ENCODE measurements at places on chromosomes 1 and 21.

DNA sequence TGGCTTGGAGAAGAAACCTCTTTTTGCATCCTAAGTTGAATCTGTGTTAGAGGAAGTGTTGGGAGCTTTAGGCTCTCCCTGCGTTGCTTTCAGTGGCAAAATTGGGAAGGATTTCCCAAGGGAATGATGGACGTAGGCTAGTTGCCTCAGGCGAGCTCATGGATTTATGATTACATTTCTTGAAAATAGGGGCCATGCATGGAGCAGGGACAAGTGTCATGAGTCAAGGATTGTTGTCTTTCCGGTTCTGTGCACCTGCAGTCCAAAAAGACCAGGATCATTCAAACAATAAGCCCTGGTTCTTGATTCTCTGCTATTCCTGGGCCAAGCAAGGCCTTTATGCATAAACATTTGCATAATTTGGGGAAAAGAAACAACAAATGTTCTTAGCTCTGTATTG lies 7.1 kb downstream of the MAN1C1 start:
- DNase-seq: no peak

DNA sequence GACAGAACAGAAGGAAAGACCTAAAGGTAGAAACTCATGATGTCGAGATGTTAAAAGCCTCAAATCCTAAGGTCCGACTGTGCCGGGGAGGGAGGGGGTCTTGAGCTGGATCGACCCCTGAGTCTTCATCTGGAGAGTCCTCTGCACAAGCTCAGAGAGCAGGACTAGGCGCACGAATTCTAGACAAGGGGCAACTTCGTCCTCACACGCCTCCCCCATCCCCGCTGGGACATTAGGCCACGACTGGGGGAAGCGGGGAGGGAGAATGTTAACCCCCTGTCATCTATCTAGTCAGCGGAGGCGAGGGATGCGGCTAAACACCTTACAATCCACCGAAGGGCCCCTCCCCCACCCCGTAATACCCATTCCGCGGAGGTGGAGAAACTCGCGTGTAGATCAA lies 94.7 kb downstream of the PRKAB2 start:
- no peak for DNase-seq

DNA sequence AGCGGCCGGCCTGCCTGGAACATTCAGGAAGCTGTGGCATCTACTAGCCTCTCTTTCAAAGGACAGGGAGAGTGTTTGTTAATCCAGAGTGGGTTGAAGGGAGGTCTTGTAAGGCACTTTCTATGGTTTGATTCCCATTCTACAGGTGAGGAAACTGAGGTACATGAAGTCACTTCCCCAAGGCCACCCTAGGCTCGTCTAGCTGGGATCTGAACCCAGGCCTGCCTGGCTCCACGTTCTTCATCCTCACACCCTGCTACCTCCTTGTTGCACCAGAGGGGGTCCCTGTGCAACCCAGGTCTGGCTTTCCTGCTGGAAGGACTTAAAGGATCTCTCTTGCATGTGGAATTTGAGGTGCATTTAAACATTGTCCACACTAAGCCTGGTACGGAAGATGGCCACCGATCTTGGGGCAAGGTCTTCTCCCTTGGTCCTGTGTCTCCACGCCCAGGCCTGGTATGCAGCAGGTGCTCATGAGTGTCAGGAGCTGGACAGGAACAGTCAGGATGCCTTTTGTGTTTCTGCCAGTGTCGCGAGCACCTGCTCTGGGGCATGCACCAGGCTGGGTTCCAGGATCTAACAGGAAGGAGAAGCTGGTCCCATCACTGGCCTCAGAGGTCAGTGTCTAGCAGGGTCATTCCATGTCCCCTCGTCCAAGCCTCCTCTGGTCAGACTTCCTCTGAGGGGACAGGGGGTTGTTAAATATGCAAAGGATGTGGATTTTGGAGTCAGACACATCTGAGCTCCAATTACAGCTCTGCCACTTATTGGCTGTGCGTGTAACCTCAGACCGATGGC lies 103.2 kb upstream of the RUNX3 start:
- no peak for DNase-seq

DNA sequence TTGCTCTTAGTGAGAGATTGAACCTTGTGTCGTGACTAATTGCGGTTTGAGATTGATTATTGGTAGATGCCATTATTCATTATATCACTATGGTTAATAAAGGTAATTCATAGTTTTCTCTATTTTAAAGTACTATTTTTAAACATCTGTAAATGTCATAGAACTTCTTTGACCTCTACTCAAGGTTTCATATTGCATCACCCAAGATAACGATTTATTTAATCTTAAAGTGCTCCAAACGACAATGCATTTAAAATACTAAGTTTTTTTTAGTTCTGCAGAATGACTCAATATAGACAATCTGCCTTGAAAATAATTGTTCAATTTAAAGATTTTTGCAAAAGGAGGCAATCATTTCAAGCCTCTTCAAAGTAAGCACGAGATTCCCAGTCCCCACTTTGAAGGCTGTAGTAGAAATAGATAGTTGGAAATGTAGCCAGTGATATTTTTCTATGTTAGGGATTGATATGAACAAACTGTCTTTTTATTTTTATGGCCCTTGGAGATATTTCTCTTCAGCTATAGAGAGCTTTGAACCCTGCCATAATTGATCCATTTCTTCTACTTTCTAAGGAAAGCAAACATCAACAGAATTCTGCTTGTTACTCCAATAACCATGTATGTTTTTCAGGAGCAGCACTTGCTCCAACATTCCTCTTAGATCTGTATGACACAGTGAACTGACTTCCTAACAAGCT lies 114.2 kb upstream of the PALMD start:
- DNase-seq: no peak

DNA sequence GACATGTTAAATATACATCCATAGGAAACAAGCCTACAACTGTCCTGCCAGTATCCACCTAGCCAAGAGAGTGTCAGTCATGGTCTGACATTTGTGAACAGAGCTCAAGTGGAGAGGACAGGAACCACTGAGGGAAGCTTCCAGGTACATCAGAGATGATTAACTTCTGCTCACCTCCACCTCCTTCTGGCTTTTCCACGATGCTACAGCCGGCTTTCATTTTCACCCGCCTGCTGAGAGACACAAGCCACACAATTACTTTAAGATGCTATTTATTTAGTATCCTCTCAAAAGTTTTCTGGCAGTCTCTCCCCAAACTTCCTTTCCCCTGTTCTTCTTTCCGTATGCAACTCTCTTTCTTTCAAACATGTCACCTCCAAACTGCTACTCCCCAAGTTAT lies 2.1 kb downstream of the ETV3 start:
- DNase-seq: peak; percentile 28
